HEK293T (cell line): ENCODE measurements at places on chromosomes 5 and 9.

GRCh38 chr9:108382310-108382709, 473.5 kb downstream of the ACTL7B start:
- no peak for DNase-seq

GRCh38 chr5:113660206-113660605, 146.7 kb downstream of the YTHDC2 start:
- no peak for DNase-seq

GRCh38 chr5:110088676-110089436, 399.1 kb downstream of the MAN2A1 start:
- DNase-seq, result no peak

DNA sequence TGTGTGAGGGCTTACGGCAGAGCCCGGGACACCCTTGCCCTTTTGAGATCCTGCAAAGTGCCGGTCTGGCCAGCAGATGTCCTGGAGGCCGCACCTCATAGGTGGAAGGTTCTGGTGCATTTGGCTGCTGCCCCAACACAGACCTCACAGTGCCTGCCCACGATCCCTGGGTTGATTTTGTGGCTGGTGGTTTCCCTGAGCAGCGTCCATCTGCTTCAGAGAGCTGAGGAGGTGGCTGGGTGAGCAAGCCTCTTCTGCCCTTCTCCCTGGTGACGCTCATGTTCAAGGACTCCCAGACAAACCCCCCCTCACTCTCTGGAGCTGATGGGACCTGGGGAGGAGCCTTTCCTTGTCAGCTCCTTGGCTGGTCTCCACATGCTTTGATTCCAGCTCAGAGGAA, 18.9 kb downstream of the BNIP1 start:
- no peak for DNase-seq

GRCh38 chr9:134341929-134342745, 15.9 kb downstream of the RXRA start:
- DNase-seq, result no peak

DNA sequence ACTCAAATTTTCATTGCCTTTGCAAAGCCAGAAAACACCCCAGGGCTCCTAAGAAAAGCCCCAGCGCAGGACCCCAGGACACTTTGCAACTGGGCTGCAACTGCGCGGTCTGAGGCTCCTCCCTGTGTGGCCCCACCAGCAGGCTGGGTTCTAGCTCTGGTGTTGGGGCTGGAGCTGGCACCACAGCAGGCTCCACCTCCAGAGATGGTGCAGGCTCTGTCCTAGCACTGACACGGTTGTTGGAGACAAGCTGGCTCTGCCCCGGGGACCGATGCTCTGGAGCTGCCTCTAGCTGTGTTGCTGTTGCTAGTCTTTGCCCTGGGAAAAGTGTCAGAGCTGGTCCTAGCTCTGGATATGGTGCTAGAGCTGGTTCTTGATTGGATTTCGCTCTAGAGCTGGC, 13.6 kb downstream of the LCN10 start:
- DNase-seq, result no peak

DNA sequence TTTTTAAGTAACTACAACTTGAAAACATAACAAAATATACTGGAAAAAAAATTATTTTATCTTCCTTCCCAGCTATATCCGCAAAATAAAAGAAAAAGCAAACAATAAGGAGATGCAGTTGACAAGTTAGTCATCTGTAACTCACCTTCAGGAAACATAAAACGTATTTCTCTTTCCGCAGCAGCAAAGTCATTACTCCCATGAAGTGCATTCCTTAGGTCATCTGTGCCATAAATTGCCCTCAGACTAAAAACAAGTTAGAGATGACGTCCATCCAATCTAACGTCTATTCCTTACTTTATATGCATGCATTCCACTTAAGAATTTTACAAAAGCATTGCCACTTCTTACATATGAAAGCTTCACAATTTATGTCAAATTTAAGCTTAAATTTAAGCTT, 10.9 kb downstream of the NME5 start:
- DNase-seq, result no peak

DNA sequence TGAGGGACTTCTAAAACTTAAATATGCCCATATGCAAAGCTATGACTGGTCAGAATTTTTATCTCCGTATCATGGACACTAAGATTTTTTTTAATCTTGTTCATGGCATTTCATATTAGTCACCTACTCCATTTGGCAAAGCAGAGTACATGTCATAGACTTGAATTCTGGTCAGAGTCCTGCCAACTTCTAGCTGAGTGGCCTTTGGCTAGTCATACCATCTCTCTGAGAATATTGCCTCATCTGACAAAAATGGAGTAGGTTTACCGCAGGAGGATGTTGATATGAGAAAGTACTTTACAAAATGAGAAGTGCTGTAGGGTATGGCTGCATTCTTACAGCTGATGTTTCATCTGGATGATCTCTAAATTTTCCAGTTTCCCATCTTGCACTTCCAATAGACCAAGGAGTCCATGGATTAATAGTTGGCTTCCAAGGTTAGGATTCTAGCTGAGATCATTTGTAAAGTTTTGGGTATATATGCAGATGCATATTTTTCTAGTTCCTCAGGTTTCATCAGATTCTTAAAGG, 150.8 kb upstream of the NR3C1 start:
- DNase-seq, result no peak

DNA sequence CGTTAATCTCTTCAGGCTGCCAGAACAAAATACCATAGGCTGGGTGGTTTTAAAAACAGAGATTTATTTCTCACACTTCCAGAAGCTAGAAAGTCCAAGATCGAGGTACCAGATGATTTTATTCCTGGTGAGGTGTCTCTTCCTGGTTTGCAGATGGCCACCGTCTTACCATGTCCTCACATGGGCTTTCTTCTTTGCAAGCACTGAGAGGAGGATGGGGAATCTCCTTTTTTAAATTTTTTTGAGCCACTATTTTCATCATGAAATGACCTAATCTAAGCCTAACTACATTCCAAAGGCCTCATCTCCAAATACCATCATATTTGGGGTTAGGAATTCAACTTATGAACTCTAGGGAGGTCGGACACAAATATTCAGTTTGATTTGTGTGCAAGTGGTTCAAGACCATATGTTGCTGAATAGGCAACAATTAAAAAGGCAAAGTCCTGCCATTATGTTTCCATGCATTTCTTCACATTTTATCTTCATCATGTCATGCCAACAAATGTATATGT, 371.2 kb downstream of the CDH18 start:
- no peak for DNase-seq

DNA sequence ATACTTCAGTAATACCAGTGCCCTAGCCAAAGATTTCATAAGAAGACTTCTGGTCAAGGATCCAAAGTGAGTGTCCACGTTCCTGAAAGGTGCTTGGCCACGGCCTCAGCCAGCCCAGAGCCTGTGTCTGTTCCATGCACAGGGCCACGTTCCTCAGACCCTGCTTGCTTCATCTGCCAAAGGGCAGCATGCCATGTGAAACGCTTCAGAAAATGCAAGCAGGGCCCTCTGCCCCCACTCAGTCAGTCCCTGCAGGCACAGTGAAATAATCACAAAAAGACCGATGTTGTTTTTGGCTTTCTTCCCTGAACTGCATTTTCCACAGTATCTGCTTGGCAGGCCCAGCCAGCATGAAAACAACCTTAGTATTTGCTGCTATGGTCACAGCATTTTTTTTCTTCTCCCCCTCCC, 85.5 kb upstream of the CTSL start:
- peak; percentile 15 for DNase-seq

DNA sequence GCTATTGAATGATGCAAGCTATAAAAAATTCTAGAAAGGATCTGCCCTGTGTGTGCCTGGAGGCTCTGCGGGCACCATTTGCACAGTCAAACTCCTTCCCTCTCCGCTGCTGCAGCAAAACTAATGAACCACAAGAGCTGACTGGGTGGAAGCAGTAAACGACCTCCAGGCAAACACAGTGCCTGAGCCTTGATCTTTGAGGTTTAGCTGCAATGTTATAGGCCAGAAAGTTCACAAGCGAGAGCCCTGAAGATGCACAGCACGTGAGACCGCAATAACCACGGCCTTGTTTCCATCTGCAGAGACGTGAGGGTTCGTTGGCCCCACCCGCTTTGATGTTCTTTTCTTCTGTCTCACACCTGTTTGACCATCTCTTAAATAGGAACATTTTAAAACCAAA, 69.2 kb upstream of the S1PR3 start:
- DNase-seq, result no peak

DNA sequence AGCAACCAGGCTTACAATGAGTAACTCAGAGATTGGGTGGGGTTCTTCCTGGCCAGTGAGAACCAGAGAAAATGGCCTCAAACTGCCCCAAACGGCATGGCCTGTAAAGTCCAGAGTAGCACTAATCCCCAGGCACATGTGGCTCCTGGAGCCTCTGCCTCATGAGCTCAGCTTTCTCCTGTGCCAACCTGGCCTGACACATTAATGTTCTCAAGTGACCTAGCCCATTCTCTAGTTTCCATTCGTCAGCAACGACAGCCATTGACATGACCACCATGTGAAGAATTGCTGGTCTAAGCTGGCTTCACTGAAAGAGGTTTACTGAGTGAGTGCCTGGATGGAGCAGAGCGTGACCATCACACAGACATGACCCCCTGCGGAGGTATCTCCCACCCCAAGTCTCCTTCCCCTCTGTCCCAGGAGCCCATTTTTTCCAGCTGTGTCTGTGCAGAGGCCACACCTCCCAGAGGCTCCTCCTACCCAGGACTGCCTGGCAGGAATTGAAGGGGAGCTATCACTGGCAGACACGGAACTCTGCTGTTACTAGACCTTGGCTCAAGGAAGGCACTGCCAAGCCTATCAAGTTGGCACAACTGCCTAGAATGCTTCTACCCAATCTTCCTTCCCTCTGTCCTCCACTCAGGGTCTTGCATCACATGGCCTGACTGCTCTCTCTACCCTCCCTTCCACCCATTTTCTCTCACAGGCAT, 59.0 kb upstream of the BOD1 start:
- DNase-seq, result no peak

DNA sequence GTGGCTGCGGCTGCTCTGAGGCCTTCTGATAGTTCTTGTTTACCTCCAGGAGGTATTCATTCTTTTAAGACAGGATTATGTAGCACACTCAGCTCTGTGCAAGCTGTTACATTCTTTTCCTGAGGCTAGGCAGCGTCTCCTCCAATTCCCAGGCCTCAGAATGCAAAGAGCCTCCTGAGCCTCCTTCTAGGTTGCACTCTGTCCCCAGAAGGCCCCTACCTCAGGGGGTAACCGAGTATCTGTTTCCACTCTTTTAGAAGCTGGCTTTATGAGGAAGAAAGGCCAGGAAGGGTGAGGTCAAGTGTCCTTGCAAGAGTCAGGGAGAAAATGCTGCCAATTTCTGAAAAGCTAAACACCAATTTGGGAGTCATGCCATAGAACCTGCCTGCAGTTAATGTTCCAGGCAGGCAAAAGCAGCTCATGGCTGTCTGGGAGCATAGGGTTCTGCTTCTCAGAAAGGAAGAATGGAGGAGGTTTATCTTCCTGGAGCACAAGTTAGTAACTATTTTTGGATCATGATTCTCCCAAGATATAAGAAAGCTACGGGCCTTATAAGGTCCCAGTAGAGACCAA, 178.9 kb downstream of the SEMA6A start:
- no peak for DNase-seq

GRCh38 chr5:6634788-6635430, 1.7 kb downstream of the SRD5A1 start:
- no peak for DNase-seq

DNA sequence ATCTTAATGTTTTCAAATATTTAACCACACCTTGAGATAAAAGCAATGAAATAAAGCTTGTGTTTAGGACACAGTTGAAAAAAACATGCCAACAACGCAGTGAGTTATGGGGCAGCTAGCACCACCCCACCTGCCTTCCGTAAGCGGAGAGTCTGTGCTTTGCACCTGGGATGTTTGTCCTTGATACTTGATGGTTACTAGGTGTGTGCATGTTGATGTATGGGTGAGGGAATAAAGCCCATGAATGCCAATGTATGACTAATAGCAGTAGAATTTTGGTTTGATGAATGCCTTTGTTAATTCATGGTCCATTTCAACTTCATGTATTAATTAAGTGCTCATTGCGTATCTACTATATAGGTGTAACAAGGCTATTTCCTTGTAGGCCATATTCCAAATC, 74.0 kb downstream of the PCSK5 start:
- DNase-seq, result no peak

- no peak for DNase-seq
These were observed 14.2 kb upstream of the CMBL start for GRCh38 chr5:10321882-10322281.

- DNase-seq, result peak; percentile 66
These were observed 6.4 kb downstream of the TLE4 start for GRCh38 chr9:79577969-79578723.

- no peak for DNase-seq
These were observed 310.2 kb downstream of the PDE4D start for GRCh38 chr5:59583151-59583809.

DNA sequence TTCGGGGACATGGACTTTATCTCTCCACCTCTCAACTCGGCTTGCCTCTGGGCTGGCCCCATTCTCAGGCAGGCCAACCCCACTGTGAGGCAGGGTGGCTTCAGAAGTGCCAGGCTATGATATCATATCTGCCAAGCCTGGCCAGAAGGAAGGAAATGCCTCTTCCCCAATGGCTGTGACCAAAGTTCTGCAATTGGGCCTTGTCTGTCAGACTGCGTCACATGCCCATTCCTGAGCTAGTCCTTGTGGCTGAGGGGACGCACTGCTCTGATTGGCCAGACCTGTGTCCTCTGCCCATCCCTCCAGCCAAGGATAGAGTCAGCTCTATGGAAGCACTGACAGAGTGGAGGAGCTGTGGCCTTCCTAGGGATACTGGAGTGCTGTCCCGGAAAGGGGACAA, 11.9 kb downstream of the SMIM23 start:
- DNase-seq, result no peak

DNA sequence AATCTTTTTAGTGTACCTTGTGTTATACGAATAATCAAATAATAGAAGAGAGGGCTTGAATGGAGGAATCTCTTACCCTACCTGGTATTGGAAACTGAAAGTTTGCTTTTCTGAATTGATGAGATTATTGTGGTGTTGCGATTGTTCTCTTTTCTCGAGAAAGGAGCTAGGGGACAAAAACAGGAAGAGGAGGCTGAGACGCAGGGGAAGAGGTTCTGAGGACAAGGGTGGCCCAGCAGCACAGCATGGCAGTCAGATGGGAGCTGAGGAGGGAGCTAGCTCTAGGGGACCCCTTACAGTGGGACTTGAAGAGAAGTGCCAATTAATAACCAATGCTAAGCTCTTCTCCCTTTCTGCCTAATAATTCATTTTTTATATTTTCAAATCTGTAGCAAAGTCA, 183.3 kb upstream of the DMAC1 start:
- no peak for DNase-seq

- DNase-seq, result no peak
These were observed 20.5 kb downstream of the SELENOP start for GRCh38 chr5:42791151-42791550.

- DNase-seq, result peak; percentile 29
These were observed 188.4 kb upstream of the ELL2 start for GRCh38 chr5:96150007-96150406.

- no peak for DNase-seq
These were observed 1.1 kb upstream of the LPAR1 start for GRCh38 chr9:111039231-111039906.

GRCh38 chr9:13860946-13861640, 452.8 kb downstream of the NFIB start:
- DNase-seq, result no peak
